ENCODE measurements at places on chromosomes 11 and 22.

DNA sequence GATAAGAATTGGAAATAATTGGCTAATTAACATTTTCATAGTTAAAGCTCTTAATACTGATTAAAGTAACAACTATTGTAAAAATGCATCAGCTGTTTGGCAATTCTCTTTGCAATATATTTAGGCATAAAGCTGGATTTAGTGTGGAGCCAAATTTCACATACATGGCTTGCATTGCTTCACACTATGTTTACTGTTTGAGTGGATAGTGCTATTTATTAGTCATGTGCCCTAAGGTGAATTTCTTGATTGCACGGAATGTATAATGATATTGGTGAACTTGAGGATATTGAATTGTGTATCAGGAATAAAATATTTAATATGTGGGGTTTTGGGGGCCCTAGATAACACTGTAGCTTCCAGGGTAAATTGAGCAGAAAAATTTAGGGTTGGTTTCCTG, 100.9 kb downstream of the AASDHPPT start:
- DNase-seq: no peak

DNA sequence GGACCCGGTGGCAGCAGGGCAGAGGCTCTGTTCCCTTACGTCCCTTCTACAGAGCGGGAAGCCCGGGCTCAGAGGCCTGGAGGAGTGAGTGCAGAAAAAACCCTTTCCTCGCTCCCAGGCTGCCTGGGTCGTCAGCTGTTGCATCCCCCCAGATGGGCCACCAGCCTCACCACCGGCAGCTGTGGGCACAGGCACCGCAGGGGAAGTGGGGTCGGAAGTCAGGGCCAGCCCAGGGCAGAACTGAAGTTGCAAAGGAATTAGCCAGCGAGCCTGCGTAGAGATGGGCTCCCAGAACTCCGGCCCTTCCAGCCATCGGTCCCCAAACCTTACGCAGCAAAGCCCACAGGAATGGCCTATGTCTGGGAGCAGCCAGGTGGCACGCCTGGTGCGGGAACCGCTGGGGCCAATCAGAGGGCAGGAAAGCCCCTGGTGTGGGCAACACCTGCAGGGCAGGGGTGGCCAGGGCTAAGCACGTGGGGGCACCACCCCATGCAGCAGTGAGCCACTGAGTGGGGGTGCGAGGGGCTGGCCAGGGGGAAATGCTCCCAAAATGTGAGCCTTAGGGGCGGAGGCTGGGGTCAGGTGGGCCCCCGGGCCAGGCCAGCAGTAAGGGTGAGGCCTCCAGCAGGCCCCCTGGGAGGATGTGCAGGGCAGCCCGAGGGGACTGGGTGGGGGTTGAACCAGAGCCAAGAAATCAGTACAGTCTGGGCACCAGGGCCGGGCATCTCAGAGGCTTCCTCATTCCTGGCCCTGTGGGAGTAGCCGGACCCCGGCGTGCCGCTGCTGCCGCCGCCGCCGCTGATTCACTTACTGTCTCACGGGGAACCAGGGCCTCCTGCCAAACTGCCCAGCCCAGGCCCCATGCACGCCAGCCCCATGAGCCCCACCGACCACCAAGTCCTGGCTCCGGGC, 58.2 kb downstream of the WNT7B start:
- no peak for DNase-seq

- no peak for DNase-seq
Measured at GRCh38 chr11:121365304-121365703, 72.7 kb downstream of the SC5D start.

- peak; percentile 65 for DNase-seq
Measured at GRCh38 chr22:39900306-39901227, at the start of gene GRAP2. Gene GRAP2 (plus strand): TSS chr22:39901084. CDS start chr22:39947107, 46,023 bp downstream.

GRCh38 chr11:32963721-32964120, 52.0 kb upstream of the DEPDC7 start:
- no peak for DNase-seq

GRCh38 chr11:134780486-134781147, 368.6 kb upstream of the B3GAT1 start:
- no peak for DNase-seq
